ENCODE measurements at places on chromosomes 6 and 20.
A peak's percentile ranks its signal among the peaks of the same experiment; 100 is the strongest.

- DNase-seq: no peak
Measured at GRCh38 chr6:164258421-164258820, 843.9 kb downstream of the QKI start.

- DNase-seq: no peak
Measured at GRCh38 chr20:63253438-63254231, 628 bp downstream of the NKAIN4 start.

DNA sequence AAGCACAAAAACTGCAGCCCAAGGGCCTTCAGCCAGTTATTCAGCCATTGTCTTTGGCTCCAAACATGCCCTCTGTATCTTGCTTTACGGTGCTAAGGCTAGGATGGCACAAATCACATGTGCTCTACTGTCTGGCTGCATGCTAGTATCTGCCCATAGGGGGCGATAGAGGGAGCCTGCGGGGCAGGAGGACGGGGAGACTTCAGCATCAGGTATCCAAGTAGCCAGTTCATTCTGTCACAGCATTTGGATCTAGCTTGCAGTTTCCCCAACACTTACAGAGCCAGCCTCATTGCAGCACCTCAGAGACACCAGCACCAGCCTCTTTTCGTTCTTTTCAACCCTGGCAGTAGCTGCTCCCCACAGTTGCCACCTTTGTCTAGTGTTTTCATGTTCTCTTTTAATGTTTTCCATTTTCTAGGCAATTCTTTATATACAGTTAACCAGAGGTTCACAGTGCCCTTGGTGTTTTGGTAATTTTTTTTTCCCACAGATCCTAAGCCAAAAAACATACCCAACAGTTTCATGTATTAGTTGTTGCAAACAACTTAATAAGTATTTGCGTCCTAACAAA, 705.9 kb downstream of the PTPRT start:
- no peak for DNase-seq

DNA sequence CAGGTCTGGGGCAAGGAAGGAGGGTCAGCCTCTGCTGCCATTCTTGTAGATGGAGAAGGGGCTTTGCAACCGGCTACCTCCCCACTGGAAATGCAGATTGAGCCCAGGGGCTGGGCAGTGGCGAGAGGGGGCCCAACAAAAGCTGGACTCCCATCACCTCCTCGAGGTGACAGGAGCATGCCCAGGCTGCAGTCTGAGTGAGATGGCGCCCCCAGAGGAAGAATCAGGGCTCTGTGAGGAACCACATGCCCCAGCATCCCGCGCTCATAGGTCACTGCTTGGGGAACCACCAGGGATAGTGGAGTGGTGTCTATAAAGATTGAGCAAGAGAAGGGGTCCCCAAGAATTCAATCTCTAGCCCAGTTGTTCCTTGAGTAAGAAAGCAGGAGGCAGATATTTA, 31.6 kb upstream of the NEDD9 start:
- no peak for DNase-seq

DNA sequence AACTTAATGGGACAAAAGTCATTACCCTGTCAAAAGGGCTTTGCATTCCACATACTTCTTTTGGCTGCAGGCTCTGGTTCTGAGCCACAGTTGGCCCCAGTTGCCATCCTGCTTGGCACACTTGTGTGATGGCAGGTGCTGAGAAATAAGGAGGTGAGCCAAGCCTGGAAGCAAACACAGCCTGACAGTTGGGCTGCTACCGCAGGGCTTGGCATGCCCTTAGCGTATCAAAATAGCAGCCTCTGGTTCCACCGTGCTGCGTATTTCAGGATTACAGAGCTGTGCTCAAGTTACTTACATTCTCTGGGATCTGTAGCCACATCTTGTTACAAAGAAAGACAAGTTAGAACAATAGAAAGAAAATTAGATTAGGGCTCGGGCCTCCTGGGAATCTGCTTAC, 11.1 kb downstream of the MTHFD1L start:
- DNase-seq: no peak

DNA sequence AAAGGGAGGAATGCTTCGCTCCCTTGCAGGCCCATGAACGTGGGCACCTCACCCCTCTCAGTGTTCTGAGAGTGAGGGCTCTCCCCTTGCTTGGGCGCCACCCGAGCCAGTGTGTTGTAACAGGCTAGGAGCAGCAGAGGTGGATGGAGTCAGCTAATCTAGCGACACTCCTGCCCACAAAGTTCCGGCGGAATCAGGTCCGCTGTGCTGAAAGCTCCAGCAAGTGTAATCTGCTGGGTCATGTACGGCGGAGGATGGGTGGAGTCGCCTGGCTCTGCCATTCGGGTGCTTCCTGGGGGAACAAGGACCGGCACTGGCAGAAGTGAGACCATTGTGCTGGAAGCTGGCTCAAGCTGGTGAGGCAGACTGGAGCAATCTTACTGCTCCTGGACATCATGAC, 1310.1 kb downstream of the EPHA7 start:
- DNase-seq: no peak

- no peak for DNase-seq
Measured at GRCh38 chr6:158279615-158280014, 32.6 kb upstream of the TULP4 start.

GRCh38 chr6:49462599-49462926, 490 bp downstream of the MMUT start:
- DNase-seq: no peak

DNA sequence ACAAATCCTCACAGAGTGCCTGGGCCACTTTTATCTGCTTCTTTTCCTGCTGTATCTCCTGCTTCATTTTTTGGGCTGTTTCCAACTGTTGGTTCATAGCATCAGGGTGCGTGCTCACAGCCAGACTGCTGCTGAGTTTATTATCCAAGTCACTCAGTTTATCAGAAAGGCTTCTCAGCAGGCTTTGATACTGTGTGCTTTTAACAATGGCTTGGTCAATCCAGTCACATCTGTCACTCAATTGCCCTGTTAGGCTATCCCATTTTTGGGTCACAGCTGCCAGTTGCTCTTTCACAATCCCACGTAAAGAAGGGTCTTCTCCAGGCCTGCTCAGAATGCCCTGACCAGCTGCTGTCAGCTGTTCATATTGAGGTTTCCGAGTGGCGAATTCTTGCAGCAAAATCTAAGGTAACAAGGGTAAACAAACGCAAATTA, 87.2 kb downstream of the DST start:
- DNase-seq: no peak

DNA sequence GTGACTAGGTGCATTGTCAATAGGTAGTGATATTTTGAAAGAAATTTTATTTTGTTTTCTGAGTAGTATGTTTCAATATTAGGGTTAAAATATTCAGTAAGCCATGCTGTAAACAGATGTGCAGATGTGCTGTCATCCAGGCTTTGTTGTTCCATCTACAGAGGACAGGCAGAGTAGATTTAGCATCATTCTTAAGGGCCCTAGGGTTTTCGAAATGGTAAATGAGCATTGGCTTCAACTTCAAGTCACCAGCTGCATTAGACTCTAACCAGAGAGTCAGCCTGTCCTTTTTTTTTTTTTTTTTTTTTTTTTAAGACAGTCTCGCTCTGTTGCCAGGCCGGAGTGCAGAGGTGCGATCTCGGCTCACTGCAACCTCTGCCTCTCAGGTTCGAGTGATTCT, 27.1 kb upstream of the BACH2 start:
- DNase-seq: no peak

GRCh38 chr6:156988276-156989158, 211.3 kb downstream of the ARID1B start:
- no peak for DNase-seq

- peak; percentile 70 for DNase-seq
Measured at GRCh38 chr20:41078329-41078728, 49.7 kb downstream of the TOP1 start.

DNA sequence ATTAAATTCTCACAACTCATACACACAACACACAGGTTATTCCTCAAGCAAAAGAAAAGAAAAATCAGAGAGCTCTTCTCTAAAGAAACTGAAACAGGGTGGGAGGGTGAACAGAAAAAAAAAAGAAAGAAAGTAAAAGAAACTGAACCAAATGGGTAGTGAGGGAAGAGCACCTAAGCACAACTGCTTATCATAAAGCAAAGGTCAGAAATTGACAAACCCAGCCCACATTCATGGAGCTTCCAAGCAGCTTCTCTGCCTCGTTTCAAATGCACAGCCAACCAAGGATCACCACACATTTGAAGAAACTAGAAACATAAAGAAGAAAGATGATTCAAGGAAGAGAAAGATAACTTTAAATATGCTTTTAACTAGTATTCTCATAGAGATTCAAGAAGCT, 90.5 kb downstream of the RNGTT start:
- DNase-seq: no peak

DNA sequence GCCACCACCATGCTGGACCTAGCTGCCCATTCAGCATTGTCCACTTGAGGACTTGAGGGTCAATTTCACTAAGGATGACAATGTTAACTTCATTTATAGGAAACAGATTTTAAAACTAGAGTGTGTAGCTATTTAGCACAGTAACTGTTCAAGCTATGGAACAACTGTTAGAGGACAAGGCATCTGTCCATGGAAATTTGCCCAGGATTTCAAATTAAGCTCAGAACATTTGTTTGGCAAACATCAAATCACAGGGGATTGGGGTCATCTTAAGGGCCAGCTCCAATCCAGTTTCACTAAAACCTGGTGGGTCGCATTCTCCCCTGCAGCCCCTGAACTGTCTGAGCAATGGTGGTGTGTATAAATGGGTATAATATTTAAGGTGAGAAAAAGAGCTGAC, 35.1 kb downstream of the PM20D2 start:
- DNase-seq: no peak

GRCh38 chr20:32780278-32780677, 18.1 kb downstream of the DNMT3B start:
- DNase-seq: no peak

- no peak for DNase-seq
Measured at GRCh38 chr20:44083220-44083933, 103.6 kb downstream of the JPH2 start.

DNA sequence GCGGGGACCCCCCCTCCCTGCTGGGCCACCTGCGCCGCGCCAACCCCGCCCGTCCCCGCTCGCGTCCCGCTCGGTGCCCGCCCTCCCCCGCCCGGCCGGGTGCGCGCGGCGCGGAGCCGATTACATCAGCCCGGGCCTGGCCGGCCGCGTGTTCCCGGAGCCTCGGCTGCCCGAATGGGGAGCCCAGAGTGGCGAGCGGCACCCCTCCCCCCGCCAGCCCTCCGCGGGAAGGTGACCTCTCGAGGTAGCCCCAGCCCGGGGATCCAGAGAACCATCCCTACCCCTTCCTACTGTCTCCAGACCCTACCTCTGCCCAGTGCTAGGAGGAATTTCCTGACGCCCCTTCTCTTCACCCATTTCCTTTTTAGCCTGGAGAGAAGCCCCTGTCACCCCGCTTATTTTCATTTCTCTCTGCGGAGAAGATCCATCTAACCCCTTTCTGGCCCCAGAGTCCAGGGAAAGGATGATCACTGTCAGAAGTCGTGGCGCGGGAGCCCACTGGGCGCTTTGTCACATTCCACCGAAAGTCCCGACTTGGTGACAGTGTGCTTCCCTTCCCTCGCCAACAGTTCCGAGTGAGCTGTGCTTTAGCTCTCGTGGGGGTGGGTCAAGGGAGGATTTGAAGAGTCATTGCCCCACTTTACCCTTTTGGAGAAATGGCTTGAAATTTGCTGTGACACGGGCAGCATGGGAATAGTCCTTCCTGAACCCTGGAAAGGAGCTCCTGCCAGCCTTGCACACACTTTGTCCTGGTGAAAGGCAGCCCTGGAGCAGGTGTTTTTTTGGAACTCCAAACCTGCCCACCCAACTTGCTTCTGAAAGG, 2.1 kb downstream of the VEGFA start:
- DNase-seq: peak; percentile 37

DNA sequence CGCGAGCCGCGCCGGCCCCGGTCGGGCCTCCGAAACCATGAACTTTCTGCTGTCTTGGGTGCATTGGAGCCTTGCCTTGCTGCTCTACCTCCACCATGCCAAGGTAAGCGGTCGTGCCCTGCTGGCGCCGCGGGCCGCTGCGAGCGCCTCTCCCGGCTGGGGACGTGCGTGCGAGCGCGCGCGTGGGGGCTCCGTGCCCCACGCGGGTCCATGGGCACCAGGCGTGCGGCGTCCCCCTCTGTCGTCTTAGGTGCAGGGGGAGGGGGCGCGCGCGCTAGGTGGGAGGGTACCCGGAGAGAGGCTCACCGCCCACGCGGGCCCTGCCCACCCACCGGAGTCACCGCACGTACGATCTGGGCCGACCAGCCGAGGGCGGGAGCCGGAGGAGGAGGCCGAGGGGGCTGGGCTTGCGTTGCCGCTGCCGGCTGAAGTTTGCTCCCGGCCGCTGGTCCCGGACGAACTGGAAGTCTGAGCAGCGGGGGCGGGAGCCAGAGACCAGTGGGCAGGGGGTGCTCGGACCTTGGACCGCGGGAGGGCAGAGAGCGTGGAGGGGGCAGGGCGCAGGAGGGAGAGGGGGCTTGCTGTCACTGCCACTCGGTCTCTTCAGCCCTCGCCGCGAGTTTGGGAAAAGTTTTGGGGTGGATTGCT, 1.3 kb downstream of the VEGFA start:
- DNase-seq: peak; percentile 39

GRCh38 chr6:84416043-84416657, 188.7 kb upstream of the CEP162 start:
- no peak for DNase-seq

DNA sequence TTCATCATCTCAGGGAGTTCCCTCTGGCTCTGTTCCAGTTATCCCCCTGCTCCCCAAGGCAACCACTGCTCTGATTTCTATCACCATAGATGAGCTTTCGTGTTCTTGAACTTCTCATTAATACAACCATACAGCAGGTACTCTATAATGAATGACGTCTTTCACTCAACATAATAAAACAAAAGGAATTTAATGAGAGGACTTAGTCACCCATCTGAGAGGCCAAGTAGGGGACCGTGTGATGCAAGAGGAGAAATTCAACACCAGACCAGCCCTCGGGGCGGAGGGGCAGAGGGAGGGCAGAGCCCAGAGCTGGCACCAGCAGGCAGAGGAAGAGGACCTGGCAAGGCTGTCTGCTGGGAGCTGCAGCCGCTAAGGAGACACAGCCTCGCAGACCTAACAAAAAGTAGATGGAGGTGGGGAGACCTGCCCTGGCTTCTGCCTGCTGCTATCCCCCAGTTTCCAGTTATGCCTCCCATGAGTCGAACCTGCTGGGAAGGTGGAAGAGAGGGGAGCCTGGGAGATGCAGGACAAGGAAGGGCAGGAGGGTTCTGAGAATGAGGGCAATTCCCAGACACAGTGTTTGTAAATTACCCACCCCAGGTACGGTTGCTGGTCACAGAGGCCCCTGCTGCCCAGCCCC, 13.8 kb downstream of the CCN5 start:
- DNase-seq: peak; percentile 9

- no peak for DNase-seq
Measured at GRCh38 chr20:14407336-14407735, 69.9 kb upstream of the FLRT3 start.

- DNase-seq: no peak
Measured at GRCh38 chr6:125303512-125303854, 1.7 kb upstream of the HDDC2 start.

GRCh38 chr20:32457479-32457986, 99.4 kb downstream of the ASXL1 start:
- DNase-seq: no peak
